Caco-2 (cell line): ENCODE measurements at places on chromosomes 2 and 18.

GRCh38 chr18:69658103-69658502, 257.4 kb downstream of the DOK6 start:
- no peaks in the 10 kb centered on the region for H3K36me3 ChIP-seq
- no peak for DNase-seq
- no peaks in the 10 kb centered on the region for H3K27me3 ChIP-seq
- no peaks in the 10 kb centered on the region for H3K4me1 ChIP-seq
- no peak overlapping the region for H3K27ac ChIP-seq
- H3K4me3 ChIP-seq, result no peak overlapping the region

- no peak overlapping the region for H3K4me3 ChIP-seq
- no peak for DNase-seq
- H3K36me3 ChIP-seq, result no peaks in the 10 kb centered on the region
- no peaks in the 10 kb centered on the region for H3K4me1 ChIP-seq
- H3K27me3 ChIP-seq, result no peaks in the 10 kb centered on the region
Measured at GRCh38 chr2:239693330-239693729, 292.5 kb upstream of the HDAC4 start.

GRCh38 chr18:55370936-55371335, 217.1 kb downstream of the TCF4 start:
- H3K27me3 ChIP-seq, result no peaks in the 10 kb centered on the region
- no peak overlapping the region for H3K27ac ChIP-seq
- H3K4me3 ChIP-seq, result no peak overlapping the region
- DNase-seq, result no peak

DNA sequence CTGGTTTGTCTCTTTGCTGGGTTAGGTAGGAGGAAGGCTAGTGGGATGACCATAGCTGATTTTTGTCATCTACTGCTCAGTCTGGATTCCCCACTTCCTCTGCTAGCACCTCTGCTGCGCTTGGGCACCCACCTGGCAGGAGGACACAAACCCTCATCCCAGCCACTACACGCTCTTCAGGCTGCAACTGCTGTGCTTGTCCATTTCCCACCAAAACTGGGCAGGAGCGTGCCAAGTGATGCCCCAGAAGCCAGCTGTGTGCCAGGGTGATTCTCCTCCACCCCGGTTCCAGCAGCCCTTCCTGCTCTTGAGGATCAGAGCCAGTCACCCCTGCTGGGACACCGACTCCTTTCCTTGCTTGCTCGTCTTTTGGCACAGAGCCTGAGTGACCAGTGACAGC, 15.7 kb upstream of the PER2 start:
- H3K36me3 ChIP-seq, result no peaks in the 10 kb centered on the region
- no peaks in the 10 kb centered on the region for H3K27me3 ChIP-seq
- no peak overlapping the region for H3K4me3 ChIP-seq
- peaks cover 14% of the 10 kb centered on the region for H3K4me1 ChIP-seq
- no peak for DNase-seq
- no peak overlapping the region for H3K27ac ChIP-seq
